ENCODE measurements at places on chromosomes 13 and 19.
A peak's percentile ranks its signal among the peaks of the same experiment; 100 is the strongest.

DNA sequence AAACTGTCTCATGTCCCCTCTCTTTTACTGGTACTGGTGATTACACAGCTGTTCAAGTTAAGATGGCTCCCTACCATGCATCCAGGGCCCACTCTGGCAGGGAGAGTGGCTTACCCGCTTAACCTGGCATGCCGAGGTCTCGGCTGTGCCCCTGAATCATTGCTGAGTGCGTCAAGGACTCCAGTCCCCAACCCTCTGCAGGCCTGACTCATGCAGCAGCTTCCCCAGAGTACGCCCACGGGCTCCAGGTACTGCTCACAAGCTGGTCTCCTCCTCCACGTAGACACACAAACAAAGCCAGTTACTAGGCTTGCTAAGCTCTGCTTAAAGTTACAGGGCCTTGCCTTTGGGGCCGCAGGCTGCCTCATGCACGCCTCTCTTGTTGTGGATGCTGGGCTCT, 447.4 kb downstream of the COG6 start:
- no peak for DNase-seq

GRCh38 chr19:4260613-4261191, 13.8 kb downstream of the YJU2 start:
- DNase-seq, result no peak

DNA sequence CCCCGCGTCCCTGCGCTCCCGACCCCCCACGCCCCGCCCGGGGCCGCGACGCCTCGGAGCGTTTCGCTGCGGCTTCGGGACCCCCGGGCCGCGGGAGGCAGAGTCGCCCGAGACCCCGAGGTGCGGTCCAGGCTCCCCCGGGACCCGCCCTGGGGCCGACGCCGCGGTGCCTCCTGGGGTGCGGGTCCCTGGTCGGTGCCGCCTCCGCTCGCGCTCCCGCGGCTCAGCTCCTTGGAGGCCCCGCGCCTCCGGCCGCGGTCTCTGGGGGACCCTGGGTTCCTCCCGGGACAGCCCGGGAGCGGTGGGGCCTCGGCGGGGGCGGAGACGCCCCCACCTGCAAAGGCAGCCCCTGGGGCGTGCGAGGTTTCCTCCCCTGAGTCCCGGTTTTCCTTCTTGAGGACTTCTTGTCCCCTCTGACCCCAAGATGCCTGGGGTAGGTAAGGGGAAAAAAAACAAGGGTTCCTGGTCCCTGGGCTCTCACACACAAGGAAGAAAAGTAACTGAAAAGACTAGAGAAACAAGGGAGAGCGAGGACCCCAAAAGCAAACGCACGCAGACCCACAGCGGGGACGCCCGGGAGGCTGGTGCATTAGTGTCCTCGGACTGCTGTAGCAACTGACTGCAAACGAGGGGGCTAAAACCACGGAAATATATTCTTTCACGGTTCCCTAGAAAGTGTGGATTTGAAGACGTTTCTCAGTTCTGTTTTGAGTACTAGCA, 740 bp downstream of the ZNF555 start:
- DNase-seq, result no peak

GRCh38 chr19:29233591-29233990, 20.6 kb upstream of the UQCRFS1 start:
- DNase-seq, result no peak

- no peak for DNase-seq
Observed at GRCh38 chr13:25708268-25708667, 336.5 kb downstream of the ATP8A2 start.

DNA sequence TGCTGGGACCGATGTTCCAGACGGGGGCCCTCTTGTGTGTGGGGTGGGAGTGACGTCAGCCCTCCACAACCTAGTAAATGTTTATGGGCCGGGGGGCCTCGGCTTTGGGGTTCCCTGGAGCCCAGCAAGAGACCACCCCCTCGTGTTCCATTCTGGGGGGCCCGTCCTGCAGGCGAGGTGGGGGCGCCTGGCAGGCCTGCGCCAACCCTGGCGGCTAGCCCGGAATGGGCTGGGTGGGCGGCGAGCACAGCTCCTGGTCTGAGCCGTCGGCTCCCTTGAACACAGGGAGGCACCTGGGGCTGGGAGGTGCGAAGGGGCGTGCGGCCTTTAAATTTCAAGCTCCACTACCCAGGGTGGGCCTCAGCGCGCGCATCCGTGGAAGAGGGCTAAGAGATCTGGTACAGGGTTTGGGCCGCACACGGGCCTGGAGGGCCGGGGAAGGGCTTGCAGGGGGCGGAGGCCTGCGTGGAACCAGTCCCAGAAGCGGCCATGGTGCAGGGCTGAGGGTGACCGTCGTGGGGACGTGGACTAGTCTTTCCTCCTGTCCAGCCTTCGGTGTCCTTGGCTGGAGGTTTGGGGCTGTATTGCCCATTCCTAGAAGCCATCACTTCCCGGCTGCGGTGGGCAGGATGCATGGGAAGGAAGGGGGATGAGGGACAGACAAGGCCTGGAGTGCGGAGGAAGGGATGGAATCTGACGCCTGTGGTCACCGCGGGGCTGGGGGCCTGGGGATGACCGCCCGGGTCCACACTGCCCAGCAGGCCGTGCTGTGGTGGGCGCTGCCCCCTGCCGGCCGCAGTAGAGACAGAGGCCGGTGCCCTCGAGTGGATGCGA, 11.4 kb downstream of the NDUFA11 start:
- peak; percentile 70 for DNase-seq

- peak; percentile 63 for DNase-seq
Observed at GRCh38 chr13:24540236-24541126, 27.9 kb upstream of the PARP4 start.

DNA sequence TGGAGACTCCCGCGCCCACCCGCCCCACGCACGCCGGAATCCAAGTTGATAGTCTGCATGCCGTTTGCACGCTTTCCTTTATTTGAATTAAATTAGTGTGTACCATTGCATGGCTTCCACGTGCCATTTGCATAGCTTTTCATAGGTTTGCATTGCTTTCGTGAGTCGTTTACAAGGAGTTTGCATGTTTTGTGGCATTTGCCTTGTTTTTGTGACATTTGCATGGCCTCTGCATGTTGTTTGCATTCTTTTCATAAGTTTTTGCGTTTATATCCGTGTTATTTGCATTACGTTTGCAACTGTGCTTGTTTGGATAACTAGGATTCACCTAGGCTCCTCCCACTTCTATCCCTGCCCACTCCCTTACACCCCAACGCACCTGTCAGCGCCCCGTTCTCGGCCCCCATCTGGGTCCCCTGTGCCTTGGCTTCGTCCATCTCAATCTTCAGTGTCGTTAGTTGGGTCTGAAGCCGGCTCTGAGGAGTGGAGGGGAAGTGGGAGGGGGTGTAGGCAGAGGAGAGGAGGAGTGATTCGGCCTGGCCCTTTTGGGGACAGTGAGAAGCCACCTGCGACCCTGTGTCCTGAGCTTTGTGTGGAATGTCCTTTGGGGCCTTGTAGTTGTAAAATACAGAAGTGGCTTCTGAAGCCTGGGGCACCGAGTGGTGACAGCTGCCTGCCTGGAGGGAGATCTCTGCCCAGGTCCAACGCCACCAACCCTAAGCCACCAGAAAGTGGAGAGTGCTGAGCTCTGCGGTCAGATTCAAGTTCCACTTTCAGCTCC, 2.4 kb downstream of the CCDC194 start:
- DNase-seq, result no peak

DNA sequence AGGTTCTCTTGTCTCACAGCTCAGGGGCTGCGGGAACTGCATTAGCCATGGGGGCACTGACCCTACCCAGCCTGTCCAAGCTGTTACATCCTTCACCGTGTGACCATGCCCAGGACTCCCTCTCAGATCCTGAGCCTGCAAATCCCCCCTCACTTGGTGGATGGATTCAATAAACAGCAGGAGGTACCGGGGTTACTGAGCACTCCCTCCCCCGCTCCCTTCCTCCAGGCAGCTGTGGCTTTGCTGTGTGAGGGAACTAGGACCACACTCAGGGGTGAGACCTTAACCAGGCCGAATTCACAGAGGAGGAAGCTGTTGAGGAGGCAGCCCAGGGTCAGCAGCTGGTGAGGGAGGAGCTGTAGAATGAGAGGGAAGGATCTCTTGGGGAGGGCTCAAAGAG, 27.0 kb upstream of the CEACAM1 start:
- DNase-seq, result peak; percentile 55

- no peak for DNase-seq
Observed at GRCh38 chr13:110479648-110480047, 81.9 kb downstream of the RAB20 start.

GRCh38 chr19:29561601-29562000, 35.8 kb downstream of the VSTM2B start:
- no peak for DNase-seq

DNA sequence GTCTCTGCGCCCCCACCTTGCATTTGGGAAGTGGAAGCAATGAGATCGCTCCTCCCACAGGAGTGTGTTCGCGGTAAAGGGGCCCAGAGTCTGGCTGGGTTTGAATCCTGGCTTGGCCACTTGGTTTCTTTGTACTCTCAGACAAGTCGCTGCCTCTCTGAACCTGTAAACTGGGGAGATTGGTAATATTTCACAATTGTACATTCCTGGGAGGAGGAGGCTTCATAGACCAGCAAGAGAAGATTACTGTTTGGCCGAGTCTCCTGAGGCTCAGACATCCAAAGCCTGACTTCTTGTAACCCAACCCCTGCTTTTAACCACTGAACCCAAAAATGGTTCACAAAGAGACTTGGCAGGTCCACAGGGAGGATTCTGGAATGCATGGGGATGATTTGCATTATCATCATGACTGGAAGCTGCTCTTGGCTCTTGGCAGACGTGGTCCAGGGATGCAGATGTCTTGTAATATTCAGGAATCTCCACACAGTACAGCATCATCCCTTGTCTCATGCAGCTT, 13.6 kb upstream of the STRN4 start:
- no peak for DNase-seq

- no peak for DNase-seq
Observed at GRCh38 chr13:35347679-35348205, 128.7 kb downstream of the MAB21L1 start.

- DNase-seq, result no peak
Observed at GRCh38 chr13:101931186-101931585, 470.7 kb downstream of the FGF14 start.

- DNase-seq, result no peak
Observed at GRCh38 chr13:112447761-112448603, 71.8 kb downstream of the SPACA7 start.

- DNase-seq, result no peak
Observed at GRCh38 chr13:98032168-98032567, 78.7 kb downstream of the IPO5 start.

GRCh38 chr19:6800991-6801484, 28.5 kb downstream of the VAV1 start:
- no peak for DNase-seq

GRCh38 chr19:39401549-39402345, 4.9 kb upstream of the ZFP36 start:
- DNase-seq, result no peak

GRCh38 chr19:12996406-12997094, 1.3 kb downstream of the NFIX start:
- no peak for DNase-seq

DNA sequence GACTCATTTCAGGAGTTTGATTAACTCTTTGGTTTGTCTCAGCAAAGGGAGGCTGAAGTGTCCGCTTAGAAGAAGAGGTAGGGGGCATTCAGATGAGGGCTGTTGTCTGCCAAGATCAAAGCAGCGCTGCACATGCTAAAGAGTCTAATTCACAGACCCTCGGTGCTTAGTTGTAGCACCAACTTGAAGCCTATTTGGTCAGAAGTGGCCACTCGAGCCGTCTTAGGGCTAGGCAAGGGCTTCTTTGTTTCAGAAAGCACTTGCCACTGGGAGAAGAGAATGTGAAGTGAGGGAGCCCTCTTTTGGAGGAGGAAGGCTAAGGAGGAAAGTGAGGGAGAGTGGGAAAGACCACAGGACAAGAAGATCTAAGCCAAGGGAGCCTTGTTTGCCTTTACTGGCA, 313.4 kb upstream of the TMTC4 start:
- peak; percentile 42 for DNase-seq

DNA sequence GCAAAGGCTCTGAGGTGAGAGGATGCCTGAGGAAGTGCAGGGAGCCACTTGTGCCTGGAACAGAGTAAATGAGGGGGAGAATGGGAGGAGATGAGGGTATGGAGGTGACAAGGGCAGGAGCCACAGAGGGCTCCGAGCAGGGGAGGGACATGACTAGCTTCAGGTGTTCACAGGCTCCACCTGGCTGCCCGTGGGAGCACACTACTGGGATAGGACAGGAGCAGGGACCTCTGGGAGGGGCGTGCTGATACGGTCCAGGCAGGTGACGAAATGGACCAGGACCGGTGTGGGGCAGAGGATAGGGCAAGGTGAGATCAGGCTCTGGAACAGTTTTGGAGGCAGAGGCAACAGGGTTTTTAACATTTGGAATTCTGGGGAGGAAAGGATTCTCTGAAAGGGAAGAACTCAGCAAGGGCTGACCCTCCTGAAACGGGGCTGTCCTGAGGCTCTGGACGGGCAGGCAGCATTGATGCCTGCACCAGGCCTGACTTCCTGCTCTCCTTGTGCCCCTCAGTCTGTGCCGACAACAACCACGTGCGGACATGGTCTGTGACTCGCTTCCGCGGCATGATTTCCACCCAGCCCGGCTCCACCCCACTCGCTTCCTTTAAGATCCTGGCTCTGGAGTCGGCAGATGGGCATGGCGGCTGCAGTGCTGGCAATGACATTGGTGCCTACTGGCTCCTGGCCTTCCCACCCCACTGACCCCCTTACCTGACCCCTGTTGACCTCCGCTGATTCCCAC, 11.6 kb downstream of the SHKBP1 start:
- no peak for DNase-seq

- DNase-seq, result no peak
Observed at GRCh38 chr13:48162217-48162616, 67.3 kb upstream of the MED4 start.

- no peak for DNase-seq
Observed at GRCh38 chr19:41457241-41457640, 14.3 kb downstream of the ERICH4 start.

DNA sequence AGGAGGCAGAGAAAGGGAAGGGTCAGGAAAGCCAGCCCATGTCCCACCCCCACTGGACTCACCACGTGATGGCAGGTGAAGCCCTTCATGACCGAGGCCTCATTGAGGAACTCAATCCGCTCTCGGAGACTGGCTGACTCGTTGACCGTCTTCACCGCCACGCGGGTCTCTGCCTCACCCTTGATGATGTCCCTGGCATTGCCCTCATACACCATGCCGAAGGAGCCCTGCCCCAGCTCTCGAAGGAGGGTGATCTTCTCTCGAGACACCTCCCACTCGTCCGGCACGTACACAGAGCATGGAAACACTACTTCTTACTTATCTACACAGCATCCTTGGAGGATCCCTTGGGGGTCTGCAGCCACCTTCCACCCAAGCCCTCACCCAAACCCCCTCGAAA, 55.7 kb downstream of the ZNF557 start:
- DNase-seq, result no peak

- DNase-seq, result no peak
Observed at GRCh38 chr19:41575998-41576397, at the start of gene CEACAM21. TSS of gene CEACAM21 (plus strand) at chr19:41576166. CDS start at chr19:41576275, 109 bp downstream.

- DNase-seq, result no peak
Observed at GRCh38 chr19:9910625-9911024, 25.7 kb downstream of the OLFM2 start.
